ENCODE measurements at places on chromosomes 4 and X.

- DNase-seq, result no peak
Observed at GRCh38 chrX:153829799-153830639, at the start of gene PDZD4. Gene PDZD4 (minus strand): TSS chrX:153830544. CDS start chrX:153830298, 246 bp downstream.

DNA sequence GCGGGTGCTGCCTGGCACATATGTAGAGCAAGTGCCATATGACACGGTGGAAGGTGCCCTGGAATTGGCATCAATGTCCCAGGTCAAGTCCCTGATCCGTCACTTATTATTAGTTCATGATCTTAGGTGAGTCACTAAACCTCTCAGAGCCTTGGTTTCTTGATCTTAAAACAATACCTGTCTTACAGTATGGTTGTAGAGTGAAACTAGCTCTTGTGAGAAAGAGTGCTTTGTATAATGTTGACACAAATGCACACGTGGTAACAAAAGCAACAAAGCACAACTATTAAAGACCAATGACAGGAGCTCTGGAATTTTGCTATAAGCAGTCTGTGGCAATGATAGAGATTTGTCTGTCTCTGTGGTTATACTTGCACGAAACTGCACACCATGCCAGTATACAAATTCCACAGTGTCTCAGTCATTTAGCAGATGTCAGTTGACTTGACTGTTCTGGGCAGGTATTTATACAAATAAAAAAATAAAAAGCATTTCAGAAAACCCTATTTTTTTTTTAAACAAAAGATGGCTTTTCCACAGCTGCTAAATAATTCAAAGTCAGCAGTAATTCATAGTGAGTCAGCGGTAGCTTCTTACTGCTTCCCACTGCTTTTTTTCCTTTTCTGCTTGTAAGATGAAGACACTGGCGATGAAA is 19.7 kb upstream of the ACSL1 start:
- no peak for DNase-seq

GRCh38 chrX:150255441-150256296 is 107.4 kb upstream of the MAMLD1 start:
- DNase-seq, result no peak

DNA sequence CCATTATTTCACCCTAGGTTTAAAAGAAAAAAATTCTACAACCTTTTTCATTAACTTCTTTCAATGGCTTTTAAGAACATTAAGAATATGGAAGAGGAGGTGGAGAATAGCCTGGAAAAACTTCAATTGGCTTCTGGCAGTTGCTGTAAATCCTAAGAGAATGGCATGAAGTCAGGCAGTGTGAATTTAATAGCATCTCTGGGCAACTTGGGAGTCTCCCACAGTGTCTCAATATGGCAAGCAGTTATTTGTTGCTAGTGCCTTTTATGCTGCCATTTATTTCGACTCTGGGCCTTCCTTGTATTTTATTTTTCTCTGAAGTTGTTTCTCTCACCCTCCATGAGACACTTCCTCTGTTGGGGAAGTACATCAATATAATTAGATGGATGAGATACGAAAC is 322.1 kb downstream of the CBLL2 start:
- DNase-seq, result no peak

- DNase-seq, result no peak
Observed at GRCh38 chrX:11059933-11060332, 51.2 kb upstream of the HCCS start.

- DNase-seq, result no peak
Observed at GRCh38 chr4:88857588-88857987, 160.0 kb upstream of the NAP1L5 start.

DNA sequence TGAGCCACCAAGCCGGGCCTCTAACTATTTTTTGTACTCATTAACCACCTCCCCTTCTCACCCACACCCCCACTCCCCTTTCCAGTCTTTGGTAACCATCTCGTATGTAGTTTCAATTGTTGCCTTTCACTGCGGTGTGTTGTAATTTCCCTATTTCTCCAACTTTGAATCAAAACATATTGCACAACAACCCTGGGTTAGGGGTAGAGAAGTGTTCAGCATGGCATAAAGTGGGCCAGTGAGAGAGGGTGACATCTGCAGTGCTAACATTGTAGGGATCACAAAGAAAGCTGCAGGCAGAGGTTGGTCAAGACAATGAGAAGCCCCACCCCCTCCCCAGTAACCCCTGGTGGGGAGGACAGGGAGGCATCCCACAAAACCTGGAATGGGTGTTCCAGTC is 92.7 kb downstream of the SPATA18 start:
- DNase-seq, result no peak

- no peak for DNase-seq
Observed at GRCh38 chrX:46757593-46757992, 1.3 kb downstream of the SLC9A7 start.

- DNase-seq, result no peak
Observed at GRCh38 chr4:79886021-79886420, 187.0 kb downstream of the ANTXR2 start.
